ENCODE measurements at places on chromosomes 11 and 22.

DNA sequence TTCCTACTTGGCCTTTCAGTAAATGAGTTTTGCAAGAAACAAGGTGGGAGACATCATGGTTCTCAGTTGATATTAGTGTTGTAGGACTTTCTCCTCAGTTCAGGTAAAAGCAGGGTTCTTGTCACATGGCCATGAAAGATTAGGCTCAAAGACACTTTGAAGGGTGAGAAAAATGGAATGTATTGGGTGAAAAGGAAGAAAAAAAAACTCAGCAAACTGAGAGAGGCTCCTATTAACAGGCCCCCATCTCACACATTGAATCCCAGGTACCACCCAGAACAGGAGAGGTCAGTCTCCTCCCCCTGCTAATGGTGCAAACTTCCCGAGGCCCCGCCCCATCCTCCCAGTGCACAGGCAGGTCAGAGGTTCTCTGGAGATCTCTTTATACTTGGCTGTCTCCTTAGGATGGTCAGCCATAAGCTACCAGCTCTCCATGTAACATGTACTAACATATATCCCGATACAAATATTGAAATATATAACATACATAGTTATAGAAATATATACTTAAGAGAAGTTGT lies 62.2 kb downstream of the MICAL2 start:
- DNase-seq, result no peak

DNA sequence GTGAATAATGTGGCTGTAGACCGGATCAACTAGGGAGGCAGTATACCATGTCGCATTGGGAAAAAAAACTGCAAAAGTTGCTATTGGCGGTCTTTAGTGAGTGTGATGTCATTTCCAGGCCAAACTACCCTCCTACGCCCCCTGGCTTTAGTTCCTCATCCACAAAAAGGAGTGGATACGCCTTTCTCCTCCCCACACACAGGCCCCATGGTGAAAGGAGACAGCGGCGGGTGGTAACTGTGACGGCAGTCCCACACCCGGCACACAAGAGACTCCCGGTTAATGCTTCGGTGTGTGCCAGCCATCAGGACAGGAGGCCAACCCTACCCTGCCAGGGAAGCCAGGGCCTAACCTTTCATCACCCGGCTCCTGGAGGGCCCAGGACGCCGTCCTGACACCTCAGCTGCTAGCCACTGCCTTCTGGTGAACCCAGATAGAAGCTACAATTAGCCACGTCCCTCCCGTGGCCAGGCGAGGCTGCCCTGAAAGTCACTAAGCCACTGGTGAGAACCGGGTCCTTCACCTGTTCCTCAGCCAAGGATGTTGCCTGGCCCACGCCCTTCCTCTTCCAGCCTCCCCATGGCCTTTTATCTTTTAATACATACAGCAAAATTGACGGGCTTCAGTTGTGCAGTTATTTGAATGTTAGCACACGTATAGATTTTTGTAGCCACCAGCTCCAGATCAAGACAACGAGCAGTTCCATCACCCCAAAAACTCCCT lies 10.8 kb downstream of the TP53I11 start:
- no peak for DNase-seq

DNA sequence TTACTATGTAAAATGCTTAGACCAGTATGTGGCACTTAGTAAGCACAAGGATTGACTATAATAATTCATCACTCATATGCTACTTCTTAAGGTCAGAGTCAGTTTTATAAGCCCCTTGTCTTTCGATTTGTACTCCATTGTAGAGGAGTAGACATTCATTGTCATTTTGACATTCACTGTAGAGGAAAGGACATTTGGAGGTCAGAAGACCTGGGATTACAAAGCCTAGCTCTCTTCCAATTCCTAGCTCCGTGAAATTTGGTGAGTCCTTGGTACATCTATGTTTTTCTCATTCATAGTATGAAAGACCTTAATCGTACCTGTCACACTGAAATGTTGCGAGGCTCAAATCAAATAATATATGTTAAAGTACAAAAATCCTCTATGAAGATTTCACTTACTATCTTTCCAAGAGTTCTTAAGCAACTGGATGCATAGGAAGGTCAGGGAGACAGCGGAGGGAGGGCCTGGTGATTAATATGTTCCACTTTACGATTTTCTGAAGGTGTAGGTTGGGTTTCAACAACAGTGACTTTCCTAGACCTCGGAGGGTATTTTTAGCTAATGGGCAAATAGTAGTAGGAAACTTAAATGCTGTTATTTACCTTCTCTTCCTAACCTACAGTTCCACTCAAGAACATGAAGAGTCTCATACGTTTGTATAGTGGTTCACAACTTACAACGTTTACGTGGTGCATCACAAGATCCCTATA lies 1.4 kb upstream of the EMSY start:
- no peak for DNase-seq

DNA sequence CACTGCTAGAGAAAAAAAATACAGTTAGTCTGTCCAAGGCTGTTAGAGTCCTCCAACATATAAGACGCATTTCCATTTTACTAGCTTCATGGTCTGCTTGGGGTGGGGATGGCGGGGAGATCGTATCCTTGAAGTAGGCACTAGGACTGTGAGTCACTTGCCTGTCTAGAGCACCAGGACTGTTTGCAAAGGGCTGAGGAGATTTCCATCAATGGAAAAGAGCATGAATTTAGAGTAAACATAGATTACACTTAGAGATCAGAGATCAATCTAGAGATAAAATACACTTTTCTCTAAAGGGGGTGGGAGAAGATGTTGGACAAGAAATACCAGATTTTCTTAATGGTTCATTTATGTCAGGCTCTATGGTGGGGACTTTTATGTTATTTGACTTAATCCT lies 1.7 kb upstream of the MS4A7 start:
- no peak for DNase-seq

Data from effector CD8-positive, alpha-beta T cell (primary cell).